ENCODE measurements at places on chromosomes 1 and 21.

DNA sequence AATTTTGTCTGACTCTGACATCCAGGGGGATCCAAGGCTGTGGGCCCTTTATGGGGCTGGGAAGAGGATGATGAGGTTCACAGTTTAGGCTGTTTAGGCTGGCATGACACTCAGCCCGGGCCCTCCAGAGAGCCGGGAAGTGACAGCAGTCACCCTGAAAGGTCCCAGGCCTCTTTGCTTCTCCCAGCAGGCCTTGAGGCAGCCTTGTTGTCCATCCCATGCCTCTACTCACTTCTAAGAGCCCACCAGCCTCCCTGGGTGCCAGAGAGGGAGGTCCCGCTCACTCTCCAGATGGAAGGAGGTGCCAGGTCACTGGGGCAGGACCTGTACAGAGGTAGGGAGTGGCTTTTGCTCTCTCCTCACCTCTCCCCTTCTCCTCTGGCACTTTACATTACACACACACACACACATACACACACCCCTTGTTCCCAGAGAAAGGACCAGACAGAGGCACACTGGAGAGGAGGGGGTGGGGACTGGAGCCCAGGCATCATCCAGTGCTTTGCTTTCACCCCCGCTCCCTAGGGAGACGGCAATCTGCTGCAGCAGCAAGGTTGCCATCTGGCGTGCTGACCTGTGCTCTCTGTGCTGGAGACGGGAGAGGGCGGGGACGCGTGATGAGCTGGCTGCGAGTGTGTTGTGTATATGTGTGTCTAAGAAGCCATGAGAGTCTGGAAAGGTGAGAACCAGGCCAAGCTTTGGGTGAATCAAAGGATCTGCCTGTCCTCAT, 4.6 kb downstream of the KLHDC8A start:
- DNase-seq: no peak

- no peak for DNase-seq
Observed at GRCh38 chr21:33273044-33273443, 6.9 kb downstream of the IL10RB start.

GRCh38 chr1:31216016-31216415, 23.7 kb downstream of the NKAIN1 start:
- DNase-seq: no peak

GRCh38 chr1:18637962-18638834, 7.6 kb downstream of the PAX7 start:
- DNase-seq: no peak

DNA sequence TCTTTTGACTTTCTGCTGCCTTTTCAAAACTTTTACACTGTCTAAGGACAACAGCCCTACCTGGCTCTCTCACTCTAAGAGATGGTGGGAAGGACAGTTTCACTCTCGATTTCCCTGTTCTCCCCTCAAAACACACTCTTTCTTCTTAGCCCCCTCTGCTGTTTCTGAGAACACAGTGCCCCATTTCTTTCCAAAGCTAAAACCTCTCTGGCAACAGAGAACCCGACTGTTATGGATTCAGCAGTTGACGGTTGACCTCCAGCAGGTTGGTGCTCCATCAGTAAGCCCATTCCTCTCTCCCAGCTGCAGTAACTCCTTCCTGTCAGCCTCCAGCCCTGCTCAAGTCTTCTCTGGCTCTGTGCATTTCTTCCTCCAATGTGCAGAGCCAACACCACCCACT, 88.2 kb upstream of the ABCD3 start:
- no peak for DNase-seq

- DNase-seq: no peak
Observed at GRCh38 chr1:203196371-203196770, 9.9 kb upstream of the CHI3L1 start.

GRCh38 chr21:38166173-38166535, 90.6 kb upstream of the KCNJ15 start:
- DNase-seq: no peak

GRCh38 chr1:77889671-77890070, 1.2 kb downstream of the NEXN start:
- no peak for DNase-seq

DNA sequence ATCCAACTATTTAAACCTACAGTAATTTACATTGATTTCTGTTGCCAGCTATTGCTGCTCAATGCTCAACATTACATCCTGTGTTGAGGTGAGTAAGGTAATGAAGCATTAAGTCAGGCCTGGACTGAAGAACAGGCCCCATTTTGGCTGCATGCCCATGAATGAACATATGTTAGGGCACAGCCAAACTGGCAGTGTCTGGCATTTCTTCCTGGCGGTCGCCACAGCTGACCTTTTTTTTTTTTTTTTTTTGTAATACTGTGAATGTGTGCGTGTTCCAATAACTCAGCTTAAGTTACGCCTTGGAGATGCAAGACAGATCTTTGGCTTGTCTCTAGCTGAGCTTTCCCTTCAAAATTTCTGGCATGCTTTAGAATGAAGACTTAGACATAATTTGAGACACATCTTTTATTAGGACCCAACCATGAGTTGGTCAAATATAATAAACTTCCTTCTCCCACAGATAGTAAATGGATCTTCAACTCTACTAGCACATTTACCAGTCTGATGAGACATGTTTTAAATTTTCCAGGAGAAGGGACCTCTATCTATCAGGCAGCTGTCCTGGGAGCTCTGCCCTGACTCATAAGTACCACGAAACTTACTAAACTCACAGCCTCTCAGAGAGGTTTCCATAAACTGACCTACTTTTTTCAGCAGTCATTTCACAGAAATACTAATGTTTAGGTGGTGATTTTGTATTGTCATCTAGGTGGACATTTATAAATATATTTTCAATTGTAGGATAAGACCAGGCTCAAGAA, 341.1 kb upstream of the RUNX1 start:
- DNase-seq: no peak

- DNase-seq: no peak
Observed at GRCh38 chr1:218369688-218370511, 24.8 kb downstream of the TGFB2 start.
